Activated T-cell treated with anti-CD3 and anti-CD28 coated beads, Interleukin-2, amount 50 U/mL, for 72 hours (primary cell): ENCODE measurements at places on chromosomes 11 and 22.

GRCh38 chr11:62456630-62457029 lies 37.8 kb downstream of the SCGB1A1 start:
- DNase-seq = no peak
- no peaks in the 10 kb centered on the region for H3K36me3 ChIP-seq
- H3K27ac ChIP-seq = no peak overlapping the region

- peak within 1 kb of the TSS; percentile 88 for H3K4me3 ChIP-seq
- H3K4me1 ChIP-seq = peaks cover 53% of the 10 kb centered on the region
- peak within 1 kb of the TSS; percentile 84 for H3K27ac ChIP-seq
- H3K27me3 ChIP-seq = no peaks in the 10 kb centered on the region
Observed at GRCh38 chr22:31749636-31750364, at the start of gene PRR14L. Gene PRR14L, minus strand, starts transcription at chr22:31750132. Its CDS starts 11,272 bp downstream, at chr22:31738860.

DNA sequence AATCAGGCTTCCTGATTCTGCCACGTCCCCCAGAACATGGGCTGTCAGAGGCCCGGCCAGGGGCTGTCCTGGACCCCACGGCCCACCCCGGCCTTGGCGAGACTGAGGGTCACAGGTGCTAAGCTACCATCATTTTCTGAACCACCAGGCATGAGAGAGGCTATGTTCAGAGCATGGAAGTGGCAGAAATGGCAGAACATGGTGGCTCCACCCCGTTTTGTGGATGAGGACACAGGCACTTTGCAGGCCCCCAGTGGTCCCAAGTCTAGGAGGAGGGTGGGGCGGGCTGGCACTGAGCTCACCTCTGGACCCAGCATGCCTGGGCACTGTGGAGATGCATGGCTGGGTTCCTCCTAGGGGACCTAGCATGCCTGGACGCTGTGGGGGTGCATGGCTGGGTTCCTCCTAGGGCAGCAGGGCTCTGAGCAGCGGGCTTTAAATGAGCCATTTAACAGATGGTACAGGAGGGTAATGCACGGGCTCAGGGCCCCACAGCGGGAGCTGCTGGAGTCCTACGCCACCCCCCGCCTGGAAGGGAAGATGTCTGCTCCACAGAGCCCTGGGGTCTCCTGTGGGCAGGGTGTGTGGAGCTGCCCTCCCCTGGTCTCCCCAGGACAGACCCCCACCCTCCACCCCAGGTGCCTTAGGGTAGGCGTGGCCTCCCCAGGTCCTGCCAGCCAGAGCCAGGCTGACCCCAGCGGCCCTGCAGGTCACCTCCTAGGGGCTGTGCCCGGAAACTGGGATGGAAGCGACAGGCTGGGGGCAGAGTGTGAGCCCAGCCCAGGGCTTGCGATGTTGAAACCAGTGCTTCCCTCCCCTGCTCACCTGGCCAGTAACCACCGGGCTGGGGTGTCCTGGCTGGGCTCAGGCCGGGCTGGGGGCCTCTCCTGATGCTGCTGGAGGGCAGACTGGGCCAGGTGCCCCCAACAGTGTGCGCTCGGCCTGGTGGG lies 6.1 kb upstream of the MUC5AC start:
- DNase-seq = no peak
- no peak overlapping the region for H3K4me3 ChIP-seq
- H3K36me3 ChIP-seq = no peaks in the 10 kb centered on the region
- no peak overlapping the region for H3K27ac ChIP-seq
- peaks cover 6% of the 10 kb centered on the region for H3K4me1 ChIP-seq

DNA sequence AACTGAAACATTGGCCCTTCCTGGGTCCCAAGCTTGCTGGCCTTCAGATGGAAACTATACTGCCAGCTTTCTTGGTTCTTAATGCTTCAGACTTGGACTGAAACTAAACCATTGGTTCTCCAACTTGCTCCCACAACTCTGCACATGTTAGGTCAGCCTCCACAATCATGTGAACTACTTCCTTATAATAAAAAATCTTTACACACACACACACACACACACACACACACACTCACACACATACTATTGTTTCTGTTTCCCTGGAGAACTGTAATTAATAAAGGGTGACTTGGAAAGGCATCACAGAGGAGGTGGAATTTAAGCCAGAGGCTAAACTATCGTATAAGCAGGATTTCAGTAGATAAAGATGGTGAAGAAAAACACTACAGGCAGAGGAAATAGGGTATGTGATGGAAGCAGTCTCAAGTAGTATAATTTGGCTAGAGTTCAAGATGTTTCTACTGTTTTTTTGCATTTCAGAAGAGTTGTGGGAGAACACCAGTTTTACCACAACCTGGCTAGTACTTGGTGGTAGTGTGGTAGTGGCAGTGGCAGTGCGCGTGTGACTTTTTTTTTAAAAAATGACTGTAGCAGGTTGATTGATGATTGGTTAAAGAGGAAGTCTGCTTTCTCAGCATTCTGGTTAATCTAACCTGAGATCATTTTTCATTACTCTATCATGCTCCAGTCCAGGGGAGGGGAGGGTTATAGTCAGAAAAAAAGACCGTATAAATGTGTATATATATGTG lies 70.1 kb downstream of the PDE3B start:
- H3K4me3 ChIP-seq = peak overlapping the region; percentile 51
- H3K4me1 ChIP-seq = peaks cover 48% of the 10 kb centered on the region
- H3K27me3 ChIP-seq = no peaks in the 10 kb centered on the region
- peak; percentile 35 for DNase-seq

GRCh38 chr11:21066030-21066429 lies 396.6 kb downstream of the NELL1 start:
- H3K27ac ChIP-seq = no peak overlapping the region
- H3K4me1 ChIP-seq = no peaks in the 10 kb centered on the region
- no peak for DNase-seq
- no peak overlapping the region for H3K4me3 ChIP-seq
- H3K27me3 ChIP-seq = no peaks in the 10 kb centered on the region

GRCh38 chr11:2258501-2259465 lies 11.6 kb downstream of the ASCL2 start:
- H3K27me3 ChIP-seq = no peaks in the 10 kb centered on the region
- H3K4me3 ChIP-seq = no peak overlapping the region
- H3K36me3 ChIP-seq = no peaks in the 10 kb centered on the region

DNA sequence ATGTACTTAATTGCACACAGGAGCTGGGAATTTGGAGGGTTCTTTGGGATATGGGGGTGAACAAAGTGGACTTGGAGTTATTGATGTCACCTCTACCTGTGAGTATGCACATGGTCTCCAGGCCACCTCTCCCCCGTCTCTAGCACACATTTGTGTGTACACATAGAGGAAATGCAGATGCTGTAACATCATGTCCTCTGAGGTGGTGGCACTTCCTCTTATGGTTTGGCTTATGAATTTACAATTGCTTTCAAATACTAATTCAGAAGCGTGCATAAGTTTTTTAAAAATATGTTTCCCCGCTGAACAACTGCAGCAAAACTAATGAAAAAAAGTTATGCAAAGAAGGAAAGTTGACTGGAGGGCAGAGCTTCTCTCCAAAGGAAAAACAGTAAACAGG lies 152.0 kb upstream of the TENM4 start:
- DNase-seq = no peak
- no peaks in the 10 kb centered on the region for H3K27me3 ChIP-seq
- H3K4me1 ChIP-seq = no peaks in the 10 kb centered on the region
- no peaks in the 10 kb centered on the region for H3K36me3 ChIP-seq

DNA sequence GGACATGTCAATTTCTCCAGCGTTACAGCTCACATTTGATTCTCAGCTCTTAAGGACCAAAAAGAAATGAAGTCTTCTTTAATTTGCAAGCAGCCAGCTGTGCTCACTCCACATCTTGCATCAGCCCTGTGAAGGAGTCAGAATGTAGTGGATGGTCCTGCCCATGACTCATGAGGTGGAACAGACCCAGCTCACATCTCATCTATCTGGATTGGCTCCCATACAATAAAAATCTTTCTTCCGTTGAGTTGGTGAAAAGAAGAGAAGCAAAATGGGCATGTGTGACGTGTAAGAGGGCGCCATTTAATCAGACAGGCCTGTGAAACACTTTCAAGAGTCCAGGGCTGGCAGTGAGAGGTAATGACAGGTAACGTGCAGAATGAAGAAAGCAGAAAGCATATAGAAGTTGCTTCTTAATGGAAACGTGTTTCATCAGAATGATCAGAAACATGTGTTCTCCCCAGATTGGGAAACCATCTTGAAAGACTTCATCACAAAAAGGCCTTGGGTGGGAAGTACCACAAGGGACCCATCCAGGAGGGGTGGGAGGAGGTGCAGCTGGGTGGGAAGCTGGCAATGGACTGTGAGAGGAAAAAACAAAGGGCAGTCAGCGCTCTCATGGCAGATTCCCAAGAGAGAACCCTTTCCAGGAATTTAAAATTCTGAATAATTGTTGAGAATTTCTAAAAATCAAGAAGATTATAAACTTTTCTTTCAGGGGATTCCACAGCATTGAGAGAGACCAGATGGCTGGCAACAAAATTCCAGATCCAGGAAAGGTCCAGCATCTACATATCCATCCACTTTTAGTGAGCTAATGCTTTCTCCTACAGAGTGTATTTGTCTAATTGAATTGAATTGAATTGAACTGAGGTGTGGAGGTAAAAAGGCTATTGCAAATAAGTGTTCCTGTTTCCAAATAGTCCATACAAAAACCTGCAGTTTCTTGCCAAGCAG lies 57.0 kb downstream of the ETS1 start:
- peaks cover 8% of the 10 kb centered on the region for H3K36me3 ChIP-seq
- no peak for DNase-seq
- no peak overlapping the region for H3K4me3 ChIP-seq
- no peak overlapping the region for H3K27ac ChIP-seq

- no peak overlapping the region for H3K4me3 ChIP-seq
- H3K4me1 ChIP-seq = peaks cover 23% of the 10 kb centered on the region
- H3K36me3 ChIP-seq = peaks cover 3% of the 10 kb centered on the region
- DNase-seq = no peak
- peaks cover 23% of the 10 kb centered on the region for H3K27me3 ChIP-seq
Observed at GRCh38 chr11:630871-631270, 3.9 kb upstream of the SCT start.

GRCh38 chr22:18154821-18155390 lies 4.9 kb downstream of the USP18 start:
- H3K27ac ChIP-seq = peak overlapping the region; percentile 77
- no peaks in the 10 kb centered on the region for H3K27me3 ChIP-seq
- peaks cover 29% of the 10 kb centered on the region for H3K4me1 ChIP-seq
- no peaks in the 10 kb centered on the region for H3K36me3 ChIP-seq

DNA sequence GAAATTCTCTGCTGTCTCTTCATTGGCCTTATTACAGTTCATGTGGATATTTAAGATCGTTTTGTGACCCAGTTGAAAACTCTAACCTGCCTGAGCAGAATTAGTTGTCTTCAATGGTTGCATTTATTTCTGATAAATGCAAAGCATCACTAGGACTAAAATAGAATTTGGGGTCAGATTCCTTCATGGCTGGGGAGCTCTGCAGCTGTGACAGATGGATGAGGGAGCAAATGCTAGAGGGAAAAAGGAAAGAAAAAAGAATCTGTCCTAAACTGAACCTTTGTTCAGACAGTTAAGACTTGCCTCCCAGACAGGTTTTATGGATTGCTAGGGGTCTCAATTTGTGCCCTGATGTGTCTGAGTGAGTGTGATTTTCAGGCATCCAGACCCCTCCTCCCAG lies 113.0 kb downstream of the SYT9 start:
- DNase-seq = no peak
- no peaks in the 10 kb centered on the region for H3K27me3 ChIP-seq
- H3K36me3 ChIP-seq = no peaks in the 10 kb centered on the region
- no peak overlapping the region for H3K27ac ChIP-seq
- no peaks in the 10 kb centered on the region for H3K4me1 ChIP-seq
- no peak overlapping the region for H3K4me3 ChIP-seq

GRCh38 chr11:34311126-34311525 lies 46.7 kb downstream of the ABTB2 start:
- H3K4me1 ChIP-seq = peaks cover 29% of the 10 kb centered on the region
- DNase-seq = no peak
- H3K4me3 ChIP-seq = no peak overlapping the region
- no peaks in the 10 kb centered on the region for H3K36me3 ChIP-seq
- peaks cover 11% of the 10 kb centered on the region for H3K27me3 ChIP-seq

DNA sequence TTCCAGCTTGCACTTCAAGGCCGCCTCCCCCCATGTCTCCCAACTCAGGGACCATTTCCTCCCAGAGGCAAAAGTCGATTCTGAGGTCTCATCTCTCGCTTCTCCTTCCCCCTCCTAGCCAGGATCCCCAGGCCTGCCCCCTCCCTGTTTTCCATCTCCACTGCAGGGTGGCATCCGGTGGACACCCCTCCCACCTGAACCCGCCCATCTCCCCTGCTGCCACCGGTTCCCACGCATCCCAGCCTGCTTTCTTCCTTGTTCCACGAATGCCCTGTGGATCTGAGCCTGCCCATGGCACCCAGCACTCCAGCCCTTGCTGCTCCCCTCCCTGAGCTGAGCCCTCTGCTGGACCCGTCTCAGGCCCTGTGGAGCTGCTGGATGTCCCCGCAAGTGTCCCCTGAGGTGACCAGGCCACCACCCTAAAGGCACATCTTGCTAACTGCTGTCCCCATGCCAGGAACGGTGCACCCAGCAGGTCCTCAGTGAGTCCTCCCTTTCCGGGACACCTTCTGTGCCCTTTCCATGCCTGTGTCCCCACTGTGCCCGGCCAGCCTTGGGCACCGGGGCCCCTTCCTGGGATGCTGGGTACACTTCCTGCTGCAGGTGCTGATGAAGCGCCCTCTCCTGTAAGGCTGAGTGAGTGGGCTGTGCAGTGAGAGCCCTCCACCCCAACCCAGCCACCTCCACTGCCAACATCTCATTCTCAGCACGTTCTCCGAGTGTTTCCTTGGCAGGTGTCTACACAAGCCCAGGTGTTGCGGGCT lies 936 bp downstream of the IL17REL start:
- H3K36me3 ChIP-seq = no peaks in the 10 kb centered on the region
- H3K27ac ChIP-seq = peak overlapping the region; percentile 78
- no peak for DNase-seq

DNA sequence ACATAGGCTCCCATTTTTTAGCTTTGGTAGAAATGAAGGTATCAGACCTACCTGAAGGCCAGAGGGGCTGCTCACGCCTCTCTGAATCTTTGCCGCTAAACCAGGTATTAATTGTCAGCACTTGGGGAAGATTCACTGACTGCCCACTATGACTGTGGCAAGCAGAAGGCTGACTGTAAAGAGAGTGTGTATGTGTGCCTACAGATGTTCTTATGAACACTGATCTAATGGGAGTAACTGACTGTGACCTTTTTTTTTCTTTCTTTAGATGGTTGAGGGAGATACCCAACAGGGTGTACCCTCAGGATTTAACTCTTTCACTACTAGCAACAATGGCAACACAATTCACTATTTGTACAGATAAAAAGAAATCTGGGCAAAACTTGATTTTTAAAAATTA lies at the start of gene RAG2:
RAG2 (minus strand) TSS at position 186 of the 400 bp plus-strand sequence. CDS start 4,068 bp downstream, outside the sequence.
- no peak within 1 kb of the TSS for H3K4me3 ChIP-seq
- no peak for DNase-seq
- H3K36me3 ChIP-seq = no peaks in the 10 kb centered on the region
- H3K4me1 ChIP-seq = peaks cover 25% of the 10 kb centered on the region
- peaks cover 26% of the 10 kb centered on the region for H3K27me3 ChIP-seq
- no peak within 1 kb of the TSS for H3K27ac ChIP-seq

DNA sequence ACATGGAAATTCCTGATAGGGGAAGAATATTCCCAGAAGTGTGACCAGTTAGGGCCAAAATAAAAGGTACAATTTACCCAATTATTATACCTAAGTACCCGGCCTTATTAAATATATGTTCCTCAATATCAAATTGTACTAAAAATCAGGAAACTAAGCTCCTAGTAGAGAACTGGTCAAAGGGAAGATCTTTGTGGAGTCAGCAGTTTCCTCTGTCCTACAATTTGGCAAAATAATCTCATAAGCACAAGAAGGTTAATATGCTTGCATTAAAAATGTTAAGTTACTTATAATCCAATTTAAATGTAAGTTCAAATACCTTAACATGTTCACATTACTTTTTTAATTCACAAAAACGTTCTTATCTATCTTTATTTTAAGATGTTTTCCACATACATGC lies 10.3 kb downstream of the TTC28 start:
- H3K27ac ChIP-seq = no peak overlapping the region
- peaks cover 9% of the 10 kb centered on the region for H3K36me3 ChIP-seq
- H3K4me1 ChIP-seq = peaks cover 18% of the 10 kb centered on the region
- no peak overlapping the region for H3K4me3 ChIP-seq
- no peak for DNase-seq
